ENCODE measurements at places on chromosomes 16 and 17.

DNA sequence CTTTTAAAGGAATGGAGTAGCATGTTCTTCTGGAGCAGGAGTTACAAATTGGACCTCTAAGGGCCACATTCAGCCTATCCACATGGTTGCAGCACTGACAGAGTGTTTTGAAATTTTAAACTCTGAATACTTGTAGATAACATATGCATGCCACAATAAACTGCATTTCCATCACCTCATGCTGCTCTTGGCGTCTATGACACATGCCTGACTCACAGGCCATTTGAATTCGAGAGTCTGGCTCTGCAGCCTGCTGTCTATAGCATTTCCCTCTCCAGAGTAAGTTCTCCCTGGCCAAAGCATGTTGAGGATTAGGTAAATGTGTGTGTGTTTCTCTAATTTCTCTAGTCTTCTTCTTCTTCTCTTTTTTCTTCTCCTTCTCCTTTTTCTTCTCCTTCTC lies 28.7 kb upstream of the MYOCD start:
- no peak for DNase-seq

GRCh38 chr16:58419241-58419990 lies 27.1 kb downstream of the GINS3 start:
- no peak for DNase-seq

GRCh38 chr16:21001262-21001661 lies 100.7 kb downstream of the LYRM1 start:
- DNase-seq, result no peak

DNA sequence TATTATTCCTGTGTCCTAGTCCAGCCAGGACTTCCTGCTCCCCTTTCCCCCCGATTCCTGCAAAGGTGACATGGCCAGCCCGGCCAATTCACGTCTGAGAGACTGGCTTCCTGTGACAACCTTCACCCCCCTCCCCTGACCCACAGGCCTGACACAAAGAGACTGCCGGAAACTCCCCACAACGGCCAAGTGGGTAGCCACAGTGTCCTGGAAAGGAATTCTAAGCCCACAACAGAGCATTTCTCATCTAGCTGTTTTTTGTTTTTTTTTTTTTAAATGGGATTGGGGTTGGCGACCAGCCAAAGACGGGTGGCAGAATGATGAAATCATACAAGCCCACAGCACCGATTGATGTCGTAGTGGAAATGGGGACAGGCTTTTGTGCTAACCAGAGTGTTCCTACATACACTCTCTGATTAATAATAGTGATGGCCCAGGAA lies 2.8 kb upstream of the XAF1 start:
- DNase-seq, result no peak

- no peak for DNase-seq
These were observed 90.5 kb downstream of the NPIPB11 start for GRCh38 chr16:29315916-29316517.

GRCh38 chr17:7293159-7293558 lies 1.3 kb downstream of the YBX2 start:
- DNase-seq, result no peak

DNA sequence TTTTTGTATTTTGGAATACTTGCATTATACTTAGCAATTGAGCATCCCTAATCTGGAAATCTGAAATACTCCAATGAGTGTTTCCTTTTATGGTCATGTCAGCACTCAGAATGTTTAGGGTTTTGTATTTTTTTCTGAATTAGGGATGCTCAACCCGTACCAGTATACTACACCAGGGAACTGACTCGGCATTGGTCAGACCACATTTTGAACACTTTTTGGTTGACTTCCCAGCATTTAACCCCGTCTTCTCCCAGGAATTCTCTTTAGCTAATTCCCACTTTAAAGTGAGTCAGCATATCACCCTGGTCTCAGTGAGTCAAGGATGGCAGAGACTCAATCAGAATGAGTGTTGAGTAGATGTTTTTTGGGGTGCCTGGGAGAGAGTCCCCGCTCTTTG lies 177.9 kb downstream of the SPECC1 start:
- DNase-seq, result no peak

GRCh38 chr16:69351309-69352027 lies at the start of gene TMED6:
TSS of gene TMED6 (minus strand) at chr16:69351786. CDS start at chr16:69351753, 33 bp downstream.
- DNase-seq, result no peak

GRCh38 chr16:14491861-14492529 lies 138.1 kb downstream of the PARN start:
- no peak for DNase-seq

DNA sequence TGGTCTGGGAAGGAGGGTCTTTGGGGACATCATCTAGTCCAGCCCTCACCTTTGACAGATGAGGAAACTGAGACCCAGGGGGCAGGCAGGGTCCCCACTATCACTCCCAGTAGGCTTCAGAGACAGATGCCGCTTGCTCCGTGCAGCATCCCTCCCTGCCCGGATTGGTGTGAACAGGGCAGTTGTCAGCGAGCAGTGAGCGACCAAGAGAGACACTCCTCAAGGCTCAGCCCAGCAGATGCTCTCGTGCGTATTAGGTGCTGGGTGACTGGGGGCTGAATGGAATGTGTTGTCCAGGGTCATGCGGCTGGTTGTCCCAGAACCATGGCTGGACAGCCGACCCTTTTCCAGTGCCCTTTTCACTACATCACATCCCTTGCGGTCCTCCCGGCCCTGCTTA lies 49.0 kb downstream of the MPRIP start:
- DNase-seq, result no peak

DNA sequence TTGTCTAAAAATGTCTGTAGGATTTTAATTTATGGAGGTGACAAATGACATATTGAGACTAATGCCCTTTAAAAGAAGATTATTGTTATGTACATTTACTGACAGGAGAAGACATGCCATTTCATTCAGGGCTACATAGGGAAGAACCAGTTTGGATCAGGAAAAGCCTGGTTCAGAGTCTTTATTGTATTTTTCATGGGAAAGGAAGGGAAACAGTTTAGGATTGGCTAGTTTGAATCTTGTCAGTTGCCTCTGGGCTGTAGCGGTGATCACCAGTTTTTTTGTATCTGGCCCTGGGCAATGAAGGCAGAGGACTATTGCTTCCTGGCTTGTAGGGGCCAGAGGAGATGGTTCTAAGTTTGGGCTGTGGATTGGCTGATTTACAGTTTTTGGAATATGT lies 31.8 kb downstream of the NSRP1 start:
- no peak for DNase-seq

DNA sequence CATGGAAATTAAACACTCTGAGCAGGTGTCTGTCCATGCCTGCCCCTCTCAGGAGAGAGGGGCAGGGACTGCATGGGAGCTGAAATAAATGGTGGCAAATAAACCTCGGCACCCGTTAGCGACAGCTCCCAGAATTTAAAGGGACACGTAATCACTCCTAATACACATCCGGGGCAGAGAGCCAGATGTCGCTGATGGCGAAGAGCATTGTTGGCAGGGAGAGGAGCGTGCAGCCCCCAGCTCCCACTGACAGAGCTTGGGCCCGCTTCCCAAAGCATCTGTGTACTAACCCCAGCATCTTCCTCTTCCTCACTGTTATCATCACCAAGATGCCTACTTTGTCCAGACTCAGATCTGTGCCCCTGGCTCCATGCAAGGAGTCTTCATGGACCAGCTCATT lies 85.8 kb downstream of the IRX5 start:
- DNase-seq, result no peak

DNA sequence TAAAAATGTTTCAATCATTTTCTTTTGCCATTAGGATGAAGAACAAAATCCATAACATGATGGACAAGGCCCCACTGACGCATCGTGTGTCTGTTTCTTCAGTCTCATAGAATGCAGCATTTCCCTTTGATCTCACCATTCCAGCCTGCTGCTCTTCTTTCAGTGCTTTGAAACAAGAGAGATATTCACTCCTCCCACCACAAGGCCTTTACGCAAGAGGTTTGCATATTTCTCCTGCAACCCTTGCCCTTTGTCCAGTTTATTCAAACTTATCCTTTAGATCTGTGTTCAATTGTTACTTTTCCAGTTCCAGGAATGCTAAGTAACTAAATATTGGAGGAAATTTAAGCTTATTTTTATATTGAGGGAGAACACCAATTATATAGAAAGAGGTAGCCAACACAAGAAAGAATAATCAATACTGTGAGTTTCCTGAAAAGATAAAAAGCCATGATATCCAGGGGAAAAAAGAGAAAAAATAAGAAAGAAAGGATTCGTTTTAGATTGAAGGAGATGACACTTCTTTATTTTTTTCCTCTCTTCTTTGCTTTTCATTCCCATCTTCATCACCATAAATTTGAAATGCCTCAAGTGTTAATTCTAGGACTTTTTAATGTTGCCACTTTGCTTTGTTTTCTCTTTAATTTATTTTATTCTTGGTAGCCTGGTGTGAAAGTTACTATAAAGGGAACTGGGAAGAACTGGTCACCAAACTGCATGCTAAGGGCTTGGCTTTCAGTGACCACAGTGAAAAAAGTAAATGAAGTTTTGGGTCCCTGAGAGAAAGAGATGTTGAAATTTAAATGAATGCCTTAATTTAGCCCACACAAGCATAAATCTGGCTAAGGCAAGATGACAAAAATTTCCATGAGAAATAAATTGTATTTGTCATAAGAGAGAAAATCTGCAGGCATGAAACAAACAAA lies 102.1 kb downstream of the KIF2B start:
- peak; percentile 6 for DNase-seq

DNA sequence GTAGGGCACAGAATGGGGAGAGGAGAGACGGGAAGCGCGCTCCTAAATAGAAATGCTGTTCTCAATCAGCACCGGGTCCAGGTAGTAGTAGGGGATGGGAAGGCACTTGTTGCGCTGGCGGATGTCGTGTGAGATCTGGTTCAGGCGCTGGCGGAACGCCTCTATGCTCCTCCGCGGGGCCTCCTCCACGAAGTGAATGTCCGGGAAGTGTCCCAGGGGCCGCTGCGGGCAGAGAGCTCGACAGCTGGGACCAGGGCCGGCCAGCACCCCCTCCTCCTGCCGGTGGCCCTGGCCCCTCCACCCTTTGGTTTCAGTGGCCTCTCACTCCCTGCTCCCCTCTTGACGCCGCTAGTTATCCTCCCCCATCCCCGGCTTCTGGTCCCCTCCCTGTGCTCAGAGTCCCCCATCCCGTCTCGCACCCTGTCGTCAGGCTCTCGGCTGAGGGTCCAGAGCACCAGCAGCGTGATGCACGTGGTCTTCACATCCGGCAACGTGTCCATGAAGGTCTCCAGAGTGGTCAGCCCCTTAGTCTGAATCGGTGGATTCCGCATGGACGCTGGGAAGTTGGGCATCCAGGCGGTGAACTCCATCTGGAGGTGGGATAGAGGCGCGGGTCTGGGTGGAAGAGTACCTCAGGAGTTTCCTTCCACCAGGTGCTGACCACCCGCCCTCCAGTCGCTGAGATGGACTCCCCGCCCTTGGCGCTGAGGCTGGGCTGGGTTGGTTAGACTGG lies 14.6 kb downstream of the ALOX12B start:
- no peak for DNase-seq

DNA sequence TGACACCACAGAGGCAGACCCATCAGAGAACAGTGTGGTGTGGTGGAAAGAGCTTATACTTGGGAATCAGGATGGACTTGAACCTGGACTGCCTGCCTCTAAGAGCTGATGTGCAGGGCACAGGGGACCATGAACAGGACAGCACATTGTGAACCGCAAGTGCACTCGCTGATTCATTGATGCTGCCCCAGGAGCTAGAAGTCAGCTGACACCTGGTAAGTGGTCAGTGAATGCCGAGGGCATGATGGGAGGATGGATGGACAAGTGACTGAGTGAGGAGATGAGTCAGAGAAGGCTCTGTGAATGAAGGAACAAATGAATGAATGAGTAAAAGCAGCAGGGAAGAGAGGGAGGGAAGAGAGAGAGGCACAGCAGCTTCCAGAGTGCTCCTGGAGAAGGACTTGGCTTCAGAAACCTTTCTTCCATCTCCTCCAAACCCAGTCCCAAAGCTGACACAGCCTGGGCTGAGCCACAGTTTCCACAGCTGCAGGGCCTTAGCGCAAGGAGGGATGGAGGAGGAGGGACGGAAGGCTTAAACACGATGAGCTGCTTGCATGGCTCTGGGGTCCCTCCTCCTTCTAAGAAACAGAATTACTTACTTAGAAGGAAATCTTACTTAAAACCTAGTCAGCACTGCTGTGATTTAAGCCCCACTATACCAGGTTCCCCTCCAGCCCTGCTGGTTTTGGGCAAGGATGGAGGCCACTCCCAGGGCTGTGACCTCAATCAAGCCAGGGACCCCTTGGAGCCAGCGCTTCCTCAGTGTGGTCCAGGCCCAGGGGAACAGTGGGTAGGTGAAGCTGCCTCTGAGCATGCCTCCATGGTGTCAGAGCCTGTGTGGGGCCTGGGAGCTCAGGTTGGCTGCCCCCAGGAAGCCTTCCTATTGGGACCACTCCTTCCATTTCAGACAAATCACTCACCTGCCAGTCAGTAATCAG lies 184.6 kb downstream of the TMEM132E start:
- DNase-seq, result no peak

DNA sequence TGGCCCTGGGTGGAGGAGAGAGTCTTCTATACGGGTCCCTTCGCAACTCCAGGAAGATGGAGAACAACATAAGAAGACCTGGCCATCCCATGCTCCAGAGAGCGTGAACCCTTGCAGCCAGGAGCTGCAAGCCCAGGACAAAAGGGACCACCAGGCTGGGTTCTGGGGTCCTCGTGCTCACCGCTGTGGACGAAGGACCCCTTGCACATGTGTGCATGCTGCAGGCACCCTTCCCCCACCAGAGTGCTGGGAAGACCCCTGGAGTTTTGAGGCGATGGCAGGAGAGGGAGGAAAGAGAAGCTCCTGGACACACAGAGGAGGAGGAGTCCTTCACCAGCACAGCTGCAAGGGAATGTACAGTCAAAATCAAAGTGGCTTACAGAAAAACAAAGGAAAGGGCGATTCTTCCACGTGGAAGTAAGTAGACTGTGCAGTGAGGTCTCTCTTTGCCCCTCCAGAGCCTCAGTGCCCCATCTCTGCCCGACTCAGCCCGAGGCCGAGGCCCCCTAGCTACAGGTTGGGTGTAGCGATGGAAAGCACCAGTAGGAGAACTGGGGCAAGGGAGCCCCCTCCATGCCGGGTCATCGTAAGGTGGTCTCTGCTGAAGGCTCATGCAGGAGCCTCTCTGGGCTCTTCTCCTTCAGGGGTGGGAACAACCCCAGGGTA lies 51.3 kb downstream of the PIMREG start:
- no peak for DNase-seq

- no peak for DNase-seq
These were observed 32.5 kb downstream of the MEAK7 start for GRCh38 chr16:84471966-84472365.

- no peak for DNase-seq
These were observed 52.8 kb upstream of the ARHGAP44 start for GRCh38 chr17:12736526-12736925.

GRCh38 chr16:25747160-25747758 lies 55.5 kb downstream of the HS3ST4 start:
- no peak for DNase-seq

GRCh38 chr17:15154618-15155017 lies 110.5 kb downstream of the PMP22 start:
- no peak for DNase-seq

GRCh38 chr17:9521062-9521461 lies 54.6 kb downstream of the STX8 start:
- DNase-seq, result no peak

Measured in left renal cortex interstitium (tissue), 4 donors.